Fibroblast of lung (primary cell): ENCODE measurements at places on chromosomes 4 and X.
A peak's percentile ranks its signal among the peaks of the same experiment; 100 is the strongest.

DNA sequence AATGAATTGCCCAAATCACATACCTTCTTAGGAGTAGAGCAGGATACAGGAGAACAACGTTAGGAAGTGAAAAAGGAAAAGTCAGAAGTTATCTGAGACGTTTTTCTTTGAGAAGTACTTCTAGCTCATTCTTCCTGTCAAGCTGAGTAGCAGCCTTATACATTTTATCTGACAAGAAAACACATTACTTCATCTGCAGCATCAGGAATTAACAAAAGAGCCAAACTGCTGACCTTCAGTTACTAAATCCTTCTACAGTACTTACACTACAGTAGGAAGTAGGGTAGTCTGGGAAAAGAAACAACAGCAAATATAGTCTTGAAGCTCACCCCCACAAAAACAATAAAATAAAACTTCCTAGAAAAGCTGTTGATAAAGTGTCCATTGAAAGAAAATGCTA is 57.0 kb downstream of the ATP11C start:
- no peak for DNase-seq

DNA sequence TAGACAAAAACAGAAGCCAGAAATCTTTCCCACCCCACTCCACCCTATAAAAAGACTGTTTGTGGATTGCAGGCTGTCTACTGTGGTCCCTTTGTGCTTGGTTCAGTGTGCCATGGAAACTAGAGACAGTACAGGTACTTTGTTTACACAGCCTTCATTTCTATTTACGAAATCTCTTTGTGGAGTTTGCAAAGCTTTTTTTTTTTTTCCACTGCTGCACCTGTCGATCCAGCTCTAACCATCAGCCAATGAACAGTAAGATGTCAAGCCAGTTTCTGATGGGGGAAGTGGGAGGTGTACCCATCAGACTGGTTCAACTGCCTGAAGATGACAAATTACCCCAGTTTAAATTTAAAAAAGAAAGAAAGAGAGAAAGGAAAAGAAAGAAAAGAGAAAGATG is 20.2 kb upstream of the LRBA start:
- DNase-seq = no peak

DNA sequence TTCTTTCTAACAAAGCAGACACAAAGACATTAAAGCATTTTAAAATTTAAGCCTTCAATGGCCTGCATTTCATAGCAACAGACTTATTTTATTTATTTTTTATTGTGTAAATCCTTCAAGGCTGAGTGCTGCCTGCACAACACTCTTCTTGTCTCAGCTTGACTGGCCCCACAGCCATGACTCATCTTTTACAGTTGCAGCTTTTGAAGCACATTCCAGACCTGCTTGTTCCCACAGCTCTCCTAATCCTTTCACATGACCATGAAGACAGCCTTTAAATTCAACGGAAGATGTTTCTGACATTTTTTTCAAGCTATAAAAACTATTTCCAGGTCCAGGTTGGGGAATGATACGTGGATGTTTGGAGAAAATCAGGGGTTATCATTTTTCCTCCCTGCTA is 276.9 kb upstream of the TACR3 start:
- peak; percentile 42 for DNase-seq

- no peak for DNase-seq
Observed at GRCh38 chr4:3263053-3263875, 14.3 kb downstream of the MSANTD1 start.

DNA sequence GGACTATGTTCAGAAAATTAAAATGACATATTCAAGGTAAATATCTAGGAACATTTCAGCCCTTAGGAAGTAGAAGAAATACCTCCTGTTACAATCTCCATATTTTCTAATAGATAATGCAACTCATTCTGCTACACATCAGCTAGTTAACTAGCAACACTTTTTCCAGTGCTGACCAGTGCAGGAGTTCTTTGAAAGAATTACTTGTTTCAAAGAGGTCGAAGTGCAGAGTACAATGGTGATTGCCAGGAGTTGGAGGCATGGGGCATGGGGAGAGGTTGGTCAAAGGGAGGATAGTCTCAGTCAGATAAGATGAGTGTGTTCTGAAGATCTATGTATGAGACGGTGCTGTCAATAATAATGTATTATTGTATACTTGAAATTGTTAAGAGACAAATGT is 53.1 kb downstream of the MTNR1A start:
- DNase-seq = no peak

DNA sequence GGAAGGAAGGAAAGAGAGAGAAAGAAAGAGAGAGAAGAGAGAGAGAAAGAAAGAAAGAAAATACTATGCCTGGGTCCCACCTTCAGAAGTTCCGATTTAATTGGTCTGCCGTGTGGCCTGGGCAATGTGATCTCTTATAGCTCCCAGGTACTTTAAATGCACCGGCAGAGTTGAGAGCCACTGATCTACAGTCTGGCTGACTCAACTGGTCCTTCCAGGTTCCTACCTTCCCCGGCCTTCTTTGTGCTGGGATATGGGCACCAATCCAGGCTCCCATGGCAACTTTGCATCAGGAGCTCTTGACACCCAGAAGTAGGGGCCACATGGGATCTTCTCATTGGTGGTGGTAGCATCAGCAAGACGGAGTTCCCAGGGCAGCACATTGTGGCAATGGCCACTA is 186.5 kb upstream of the ATP6AP2 start:
- no peak for DNase-seq

- DNase-seq = no peak
Observed at GRCh38 chr4:97414161-97414560, 729.1 kb downstream of the STPG2 start.

DNA sequence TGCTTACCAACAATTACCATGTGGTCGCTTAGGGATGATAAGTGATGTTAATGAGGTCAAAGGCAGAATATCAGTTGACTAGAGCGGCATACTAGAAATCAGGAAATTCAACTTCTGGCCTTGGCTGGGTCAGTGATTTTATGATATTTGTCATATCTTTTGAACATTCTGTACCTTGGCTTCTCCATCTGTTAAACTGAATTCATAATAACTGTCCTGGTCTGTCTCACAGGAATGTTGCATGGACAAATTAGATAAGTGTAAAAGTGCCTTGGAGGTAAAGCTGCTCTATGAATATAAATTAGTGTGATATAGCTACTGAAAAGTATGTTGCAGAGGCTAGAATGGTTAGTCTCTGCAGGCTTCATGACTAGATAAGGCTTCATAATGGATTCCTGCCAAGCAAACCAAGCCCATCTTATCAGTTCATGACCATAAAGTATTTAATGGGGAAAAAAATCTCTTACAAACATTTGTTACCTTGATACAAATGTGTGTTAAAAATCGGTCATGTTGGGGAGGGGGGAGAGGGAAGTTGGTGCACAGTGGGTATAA is 104.6 kb upstream of the BMPR1B start:
- peak; percentile 40 for DNase-seq

GRCh38 chrX:41518127-41518840 is 71.1 kb downstream of the NYX start:
- DNase-seq = no peak

GRCh38 chr4:4480685-4481398 is 61.0 kb downstream of the STX18 start:
- DNase-seq = peak; percentile 33

DNA sequence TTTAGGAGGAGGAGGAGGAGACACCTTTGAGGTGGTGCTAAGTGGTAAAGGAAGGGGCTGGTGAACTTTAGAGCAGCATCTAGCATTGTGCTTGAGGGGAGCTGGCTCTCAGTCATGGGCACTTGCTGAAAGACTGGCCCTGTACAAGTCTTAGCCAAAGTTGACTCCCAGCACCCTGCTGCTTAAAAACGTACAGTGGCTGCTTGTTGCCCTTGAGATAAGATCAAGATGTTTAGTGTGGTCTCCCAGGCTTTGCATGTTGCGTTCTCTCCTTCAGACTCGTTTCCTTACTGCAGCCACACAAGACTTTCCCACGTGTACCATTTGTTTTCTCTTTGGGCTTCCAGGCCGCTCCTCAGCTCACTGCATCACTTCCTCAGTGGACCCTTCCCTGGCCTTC is 1.8 kb downstream of the MED28 start:
- no peak for DNase-seq

- DNase-seq = no peak
Observed at GRCh38 chrX:10636851-10637250, 16.5 kb upstream of the MID1 start.

DNA sequence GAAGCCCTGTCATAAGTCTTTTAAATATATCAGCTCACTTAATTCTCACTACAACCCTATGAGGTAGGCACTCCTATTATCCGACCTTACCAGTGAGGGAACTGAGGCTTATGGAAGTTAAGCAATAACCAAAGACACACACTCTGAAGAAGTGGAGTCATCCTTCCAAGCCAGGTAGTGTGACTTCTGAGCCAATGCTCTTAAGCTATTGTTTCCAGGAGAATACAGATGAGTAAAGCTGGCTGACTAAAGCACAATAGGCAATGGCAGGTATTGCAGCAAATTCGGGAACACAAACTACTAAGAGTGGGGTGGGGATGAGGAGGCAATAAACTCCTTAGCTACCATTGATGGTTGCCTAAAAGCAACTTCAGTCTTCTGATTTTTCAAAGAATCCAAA is 81.8 kb upstream of the KIT start:
- DNase-seq = no peak

GRCh38 chrX:153772316-153773217 is 8.3 kb upstream of the SRPK3 start:
- DNase-seq = no peak

GRCh38 chr4:14465507-14465906 is 536.8 kb upstream of the CPEB2 start:
- no peak for DNase-seq

GRCh38 chr4:175714686-175715085 is 97.4 kb downstream of the GPM6A start:
- no peak for DNase-seq

GRCh38 chr4:183342541-183343533 is 20.6 kb upstream of the CLDN24 start:
- DNase-seq = no peak

DNA sequence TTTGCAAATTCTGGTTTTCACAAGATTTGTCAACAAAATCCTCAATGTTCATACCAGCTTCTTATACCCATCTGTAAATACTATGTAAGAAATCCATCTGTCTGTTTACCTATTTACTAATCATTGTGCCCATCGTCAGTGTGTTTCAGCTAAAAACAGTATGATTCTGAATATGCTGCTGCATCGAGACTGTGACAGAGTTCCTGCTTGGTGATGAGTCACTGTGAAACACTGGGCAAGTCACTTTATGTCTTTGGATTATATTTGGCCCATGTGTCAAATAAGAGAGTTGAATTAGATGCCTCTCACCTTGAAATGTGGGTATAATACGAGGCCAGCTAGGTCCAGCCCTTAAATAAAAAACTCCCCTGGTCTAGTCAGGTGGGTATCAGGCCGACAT is 79.3 kb downstream of the CBLL2 start:
- no peak for DNase-seq

GRCh38 chrX:14073071-14073470 is 43.4 kb upstream of the GEMIN8 start:
- no peak for DNase-seq

DNA sequence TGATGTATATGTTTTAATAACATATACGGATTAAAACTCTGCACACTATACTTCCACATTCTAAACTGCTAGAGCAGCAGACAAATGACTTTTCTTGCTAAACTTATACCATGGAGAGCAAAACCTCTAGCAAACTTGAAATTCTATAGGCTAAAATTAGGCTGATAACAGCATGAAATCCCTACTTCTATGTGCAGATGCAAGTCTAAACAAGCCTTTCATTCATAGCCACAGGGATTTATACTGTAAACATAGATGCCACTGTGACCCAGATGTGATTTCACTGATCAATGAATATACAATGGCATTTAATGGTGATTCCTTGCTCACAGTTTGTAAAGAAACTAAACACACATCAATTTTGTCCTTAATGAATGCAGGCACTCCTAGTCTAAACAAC is 151.0 kb downstream of the ANTXR2 start:
- DNase-seq = no peak

DNA sequence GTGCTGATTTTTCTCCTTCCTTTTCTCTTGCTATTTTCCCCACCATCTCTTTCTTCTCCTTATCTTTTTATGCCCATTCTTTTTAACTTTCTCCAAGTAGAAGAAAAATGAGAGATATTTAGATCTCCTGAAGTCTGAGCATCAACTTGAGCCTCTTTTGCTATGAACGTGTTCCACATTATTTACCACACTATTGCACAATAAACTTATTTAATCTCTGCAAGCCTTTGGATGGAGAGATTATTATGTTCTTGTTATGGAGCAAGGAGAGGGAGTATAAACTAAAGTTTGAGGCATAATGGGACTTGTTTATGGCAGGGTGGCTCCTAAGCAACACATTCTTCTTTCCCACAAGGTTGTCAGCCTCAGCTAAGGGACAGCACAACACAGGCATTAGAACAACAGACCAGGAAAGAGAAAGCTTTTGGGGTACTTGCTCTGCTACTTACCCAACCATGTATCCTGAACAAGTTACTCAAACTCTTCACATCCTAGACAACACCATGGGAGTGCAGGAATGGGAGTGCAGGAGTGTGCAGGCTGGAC is 365.5 kb upstream of the BOD1L1 start:
- no peak for DNase-seq

- DNase-seq = no peak
Observed at GRCh38 chr4:70113656-70114055, 40.4 kb upstream of the PRR27 start.

DNA sequence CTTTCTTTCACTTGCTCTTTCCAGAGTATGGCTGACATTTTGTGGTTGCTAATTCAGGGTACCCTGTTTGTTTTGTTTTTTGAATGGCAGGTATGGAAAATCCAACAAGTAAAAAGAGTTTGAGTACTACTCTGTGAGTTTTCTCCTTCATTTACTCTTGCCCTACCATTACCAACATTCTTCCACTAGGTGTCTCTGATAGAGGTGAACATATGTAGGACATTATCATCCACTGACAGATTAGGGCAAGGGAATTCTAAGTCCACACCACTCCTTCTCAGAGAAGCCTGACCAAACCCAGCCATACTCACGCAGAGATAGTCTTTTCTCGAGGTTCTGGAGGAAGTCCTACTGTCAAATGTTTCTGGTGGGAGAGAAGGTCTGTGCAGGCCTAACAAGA is 36.7 kb upstream of the HDAC8 start:
- DNase-seq = no peak

DNA sequence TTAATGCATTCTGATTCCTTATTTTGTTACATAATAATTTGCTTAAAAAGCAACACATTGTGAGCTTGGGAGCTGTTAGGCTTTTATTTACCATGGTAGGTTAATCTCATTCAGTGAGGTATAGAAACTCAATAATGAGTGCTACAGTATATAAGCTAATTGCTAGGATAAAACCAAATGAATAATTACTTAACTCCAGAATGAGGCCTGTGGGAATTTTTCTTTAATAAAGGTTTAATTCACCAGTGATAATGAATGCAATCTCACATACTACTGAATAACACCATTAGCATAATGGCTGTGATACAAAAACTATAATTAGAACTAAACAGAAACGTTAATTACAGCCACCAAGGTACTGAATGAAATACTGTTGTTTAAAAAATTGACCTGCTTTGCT is 326.3 kb downstream of the IQCM start:
- DNase-seq = no peak

- DNase-seq = no peak
Observed at GRCh38 chrX:71170660-71171059, 26.0 kb downstream of the NLGN3 start.
